ENCODE measurements at places on chromosomes 3 and 15.
A peak's percentile ranks its signal among the peaks of the same experiment; 100 is the strongest.

DNA sequence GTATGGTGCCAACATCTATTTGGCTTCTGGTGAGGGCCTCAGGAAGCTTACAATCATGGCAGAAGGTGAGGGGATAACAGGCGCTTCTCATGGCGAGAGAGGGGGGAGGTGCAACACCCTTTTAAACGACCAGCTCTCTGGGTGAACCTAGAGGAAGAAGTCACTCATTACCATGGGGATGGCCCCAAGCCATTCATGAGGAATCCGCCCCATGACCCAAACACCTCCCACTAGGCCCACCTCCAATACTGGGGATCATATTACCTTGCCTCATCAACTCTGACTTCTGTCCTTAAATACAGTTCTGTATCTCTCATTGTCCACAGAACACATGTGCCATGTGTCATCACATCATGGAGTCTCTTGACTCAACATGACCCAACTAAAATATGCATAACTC is 37.5 kb upstream of the CLRN1 start:
- no peak for DNase-seq

- DNase-seq = no peak
Observed at GRCh38 chr3:51276046-51276445, 109.0 kb upstream of the MANF start.

DNA sequence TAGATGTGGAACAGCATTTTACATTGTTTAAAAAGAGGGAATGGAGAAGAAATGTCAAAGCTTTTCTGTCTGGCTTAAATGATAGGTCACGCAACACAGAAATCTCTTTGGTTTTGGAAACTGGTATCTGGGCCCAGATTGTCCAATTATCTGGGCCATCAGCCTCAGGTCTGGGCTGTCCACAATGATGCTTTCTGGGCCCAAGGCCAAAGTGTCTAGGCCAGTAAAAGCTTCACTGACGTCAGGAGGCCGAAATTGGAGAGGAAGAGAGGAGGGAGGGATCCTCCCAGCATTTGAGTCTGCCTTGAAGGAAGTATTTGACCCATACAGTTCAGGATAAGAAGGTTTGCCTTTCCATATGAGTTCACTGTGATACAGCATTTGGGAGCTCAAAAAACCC is 60.7 kb upstream of the ALDH1A3 start:
- DNase-seq = no peak

- no peak for DNase-seq
Observed at GRCh38 chr3:52149726-52150125, 4.5 kb downstream of the POC1A start.

GRCh38 chr3:177481329-177481728 is 284.0 kb upstream of the TBL1XR1 start:
- DNase-seq = no peak

GRCh38 chr15:27412415-27412814 is 441.4 kb downstream of the GABRG3 start:
- no peak for DNase-seq

DNA sequence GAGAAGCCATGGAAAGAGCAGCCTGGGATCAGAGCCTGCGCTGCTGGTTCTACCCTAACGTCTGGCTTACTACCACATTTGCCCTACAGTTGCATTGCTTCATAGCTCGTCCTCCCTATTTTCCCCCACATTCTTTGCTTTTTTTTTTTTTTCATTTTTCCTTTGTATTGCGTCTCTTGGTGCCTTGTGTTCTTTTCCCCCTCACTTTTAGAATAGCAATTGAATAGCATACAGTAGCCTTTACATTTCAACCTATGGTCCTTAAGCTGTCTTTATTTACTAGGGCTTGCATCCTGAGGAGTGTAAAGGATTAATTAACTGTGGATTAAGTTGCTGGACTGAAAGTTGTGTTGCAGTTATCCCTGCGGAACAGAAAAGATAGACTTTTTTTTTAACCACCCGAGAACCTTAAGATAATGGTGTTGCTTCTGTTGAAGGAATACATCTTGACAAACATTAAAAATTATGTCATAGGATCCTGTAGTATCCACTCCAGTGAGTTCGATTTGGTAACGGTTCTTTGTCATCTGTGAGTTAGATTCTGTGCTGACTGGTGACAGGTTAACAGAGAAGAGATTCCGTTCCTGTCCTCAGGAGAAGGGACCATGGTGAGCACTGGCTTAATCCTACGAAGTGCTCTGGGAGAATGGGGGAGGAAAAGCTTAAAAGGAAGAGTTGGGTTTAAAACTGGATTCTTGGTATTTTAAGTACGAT is 417.4 kb upstream of the NAALADL2 start:
- DNase-seq = peak; percentile 73

- peak; percentile 65 for DNase-seq
Observed at GRCh38 chr3:170961616-170962400, 53.4 kb upstream of the EIF5A2 start.

- no peak for DNase-seq
Observed at GRCh38 chr15:69509131-69509530, 56.5 kb downstream of the RPLP1 start.

DNA sequence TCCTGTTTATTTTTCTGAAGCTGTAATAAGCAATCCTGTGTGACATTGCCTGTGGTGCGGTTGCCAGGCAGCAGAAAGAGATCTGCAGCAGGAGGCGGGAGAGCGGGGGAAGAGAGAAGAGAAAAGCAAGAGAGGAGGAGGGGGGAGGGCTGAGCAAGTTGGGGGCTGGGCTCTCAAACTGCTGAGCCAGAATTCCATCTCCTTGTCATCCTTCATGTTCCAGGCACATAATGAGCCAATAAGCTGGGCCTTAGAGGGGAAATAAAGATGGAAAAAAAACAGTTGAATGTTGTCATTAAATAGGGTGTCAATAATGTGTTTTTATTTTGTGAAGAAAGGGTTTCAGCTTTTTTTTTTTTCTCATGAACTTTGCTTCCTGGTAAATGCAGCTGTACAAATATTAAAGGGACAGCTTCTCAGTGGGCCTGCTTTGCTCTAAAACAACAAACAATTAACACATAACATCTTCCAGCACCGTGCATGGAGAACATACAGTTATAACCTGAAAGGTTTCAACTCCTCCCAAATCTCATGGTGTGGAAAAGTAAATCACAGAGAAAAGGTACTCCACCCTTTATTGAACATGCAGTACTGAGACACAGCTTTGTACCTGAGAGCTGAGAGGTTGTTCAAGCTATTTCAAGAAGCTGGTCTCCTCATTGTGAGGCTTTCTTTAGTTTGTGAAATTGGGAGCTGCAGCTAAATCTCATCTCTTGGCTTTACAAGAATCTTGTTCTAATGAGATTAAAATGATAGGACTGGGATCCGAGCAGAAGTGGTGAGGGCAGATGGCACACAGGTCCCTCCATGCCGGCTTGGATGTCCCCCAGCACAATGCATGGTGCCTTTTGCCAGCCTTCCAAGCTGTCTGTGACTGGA is 451.1 kb upstream of the KCNMB2 start:
- peak; percentile 98 for DNase-seq

GRCh38 chr3:126287536-126288241 is 69.5 kb downstream of the KLF15 start:
- peak; percentile 60 for DNase-seq

GRCh38 chr3:194687638-194688199 is 2.0 kb downstream of the FAM43A start:
- DNase-seq = peak; percentile 85

DNA sequence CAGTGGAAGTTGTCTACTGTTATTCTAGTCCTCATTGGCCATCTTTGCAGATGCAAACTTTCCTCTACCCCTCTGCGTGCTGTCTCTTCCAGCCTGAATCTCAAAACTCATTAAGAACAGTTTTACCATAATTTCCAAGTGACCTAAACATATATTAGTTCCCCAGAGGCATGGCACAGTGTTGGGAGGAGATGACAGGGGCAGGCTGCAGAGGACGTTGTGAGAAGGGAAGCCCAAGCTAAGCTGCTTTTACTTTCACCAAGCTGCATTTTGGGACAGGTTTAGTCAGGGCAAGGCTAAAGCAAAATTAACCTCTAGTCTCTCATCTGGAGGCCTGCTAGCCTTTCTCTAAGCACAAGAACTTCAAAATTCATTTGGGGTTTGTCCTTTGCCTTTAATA is 318.6 kb upstream of the SATB1 start:
- DNase-seq = no peak

DNA sequence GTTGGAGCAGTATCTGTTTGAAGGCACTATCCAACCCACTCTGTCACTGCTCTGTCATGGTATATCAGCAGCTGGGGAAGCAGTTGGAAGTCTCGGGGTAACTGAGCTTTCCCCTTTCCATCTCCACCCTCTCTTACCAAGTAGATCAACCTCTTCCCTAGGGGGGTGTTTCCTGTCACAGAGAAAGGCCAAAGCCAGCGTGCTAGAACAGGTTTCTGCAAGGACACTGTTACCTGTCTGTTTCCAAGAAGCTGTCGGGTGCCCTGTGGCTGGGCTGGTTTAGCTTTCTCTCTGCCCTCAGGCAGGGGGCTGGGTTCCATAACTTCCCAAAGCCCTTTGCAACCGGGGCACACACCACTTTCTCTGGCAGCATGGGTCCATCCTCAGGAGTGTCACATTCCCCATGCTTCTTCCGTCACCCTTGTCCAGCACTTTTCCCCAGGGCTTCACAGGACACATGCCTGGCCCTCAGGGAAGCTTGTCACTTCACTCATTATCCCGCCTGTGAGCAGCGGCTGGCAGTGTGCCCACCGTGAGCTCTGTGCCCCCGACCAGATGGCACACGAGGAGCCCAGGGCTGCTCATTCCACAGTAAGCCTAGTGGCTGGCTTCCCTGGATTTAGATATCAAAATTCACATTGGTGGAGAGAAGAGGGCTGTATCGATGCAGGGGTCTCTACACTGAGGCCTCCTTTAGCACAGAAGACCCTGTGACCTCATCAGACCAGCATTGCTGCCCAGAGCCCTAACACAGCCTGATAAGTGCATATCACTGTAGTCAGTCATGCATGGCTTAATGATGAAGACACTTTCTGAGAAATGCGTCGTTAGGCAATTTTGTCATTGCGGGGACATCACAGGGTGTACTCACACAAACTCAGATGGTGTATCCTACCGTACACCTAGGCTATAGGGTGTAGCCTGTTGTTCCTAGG is 205.8 kb downstream of the SLCO3A1 start:
- DNase-seq = no peak

DNA sequence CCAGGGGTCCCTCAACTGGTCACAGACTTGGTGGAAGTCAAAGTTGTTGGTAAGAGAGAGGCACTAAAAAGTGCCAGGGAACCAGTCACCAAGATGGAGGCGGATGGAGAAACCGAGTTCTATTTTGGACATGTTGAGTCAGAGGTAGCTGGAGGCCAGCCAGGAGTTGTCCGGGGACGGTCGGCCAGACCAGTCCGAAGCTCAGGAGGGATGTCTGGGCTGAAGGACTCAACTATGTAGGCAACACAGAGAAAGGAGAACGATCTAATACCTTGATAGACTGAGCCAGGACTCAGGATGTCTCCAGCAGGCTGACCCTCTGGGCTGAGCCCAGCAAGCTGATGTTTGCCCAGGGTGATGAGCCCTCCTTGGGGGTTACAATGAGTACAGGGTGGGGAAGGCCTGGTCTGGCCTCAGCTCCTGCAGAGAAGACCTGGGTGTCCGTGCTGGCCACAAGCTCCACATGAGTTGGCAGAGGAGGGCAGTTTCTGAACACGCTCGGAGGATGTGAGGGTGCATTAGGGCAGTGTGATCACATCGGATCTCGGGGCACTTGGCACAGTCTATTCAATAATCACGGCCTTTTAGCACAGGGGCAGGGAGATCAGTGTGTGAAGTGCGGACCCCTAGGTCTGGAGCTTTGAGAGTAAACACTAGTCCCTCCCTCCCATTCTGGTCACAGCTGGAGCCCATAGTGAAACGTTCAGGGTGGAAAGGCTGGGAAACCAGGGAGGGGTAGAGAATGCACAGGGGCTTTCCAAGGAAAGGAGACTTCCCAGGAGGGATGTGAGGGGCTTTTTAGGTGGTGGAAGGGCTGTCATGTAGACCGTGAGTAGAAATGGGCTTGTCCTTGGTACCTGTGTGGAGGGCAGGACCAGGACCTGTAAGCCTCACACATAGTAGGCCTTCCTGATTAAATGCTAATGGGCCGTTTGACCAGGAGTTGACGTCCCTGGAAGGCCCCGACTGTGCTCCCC is 111.9 kb downstream of the ETFA start:
- DNase-seq = no peak

GRCh38 chr15:83380059-83380458 is 67.1 kb upstream of the SH3GL3 start:
- DNase-seq = no peak

GRCh38 chr15:100108346-100108745 is 233.4 kb downstream of the ADAMTS17 start:
- DNase-seq = no peak

DNA sequence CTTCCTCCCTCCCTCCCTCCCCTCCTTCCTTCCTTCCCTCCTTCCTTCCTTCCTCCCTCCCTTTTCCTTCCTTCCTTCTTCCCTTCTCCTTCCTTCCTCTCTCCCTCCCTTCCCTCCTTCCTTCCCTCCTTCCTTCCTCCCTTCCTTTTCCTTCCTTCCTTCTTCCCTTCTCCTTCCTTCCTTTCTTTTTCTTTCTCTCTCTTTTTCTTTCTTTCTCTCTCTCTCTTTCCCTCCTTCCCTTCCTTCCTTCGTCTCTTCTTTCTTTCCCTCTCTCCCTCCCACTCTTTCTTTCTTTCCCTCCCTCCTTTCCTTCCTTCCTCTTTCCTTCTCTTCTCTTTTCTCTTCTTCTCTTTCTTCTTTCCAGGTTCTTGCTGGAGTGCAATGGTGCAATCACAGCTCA is 1.9 kb upstream of the ZNF662 start:
- no peak for DNase-seq

GRCh38 chr3:133742351-133743091 is 3.7 kb upstream of the TF start:
- no peak for DNase-seq

- DNase-seq = no peak
Observed at GRCh38 chr3:9331171-9331570, 31.7 kb upstream of the THUMPD3 start.

GRCh38 chr3:38138349-38139190 is at the start of gene MYD88:
Gene MYD88, plus strand, starts transcription at chr3:38138661. Its CDS starts 40 bp downstream, at chr3:38138701.
- peak; percentile 32 for DNase-seq

DNA sequence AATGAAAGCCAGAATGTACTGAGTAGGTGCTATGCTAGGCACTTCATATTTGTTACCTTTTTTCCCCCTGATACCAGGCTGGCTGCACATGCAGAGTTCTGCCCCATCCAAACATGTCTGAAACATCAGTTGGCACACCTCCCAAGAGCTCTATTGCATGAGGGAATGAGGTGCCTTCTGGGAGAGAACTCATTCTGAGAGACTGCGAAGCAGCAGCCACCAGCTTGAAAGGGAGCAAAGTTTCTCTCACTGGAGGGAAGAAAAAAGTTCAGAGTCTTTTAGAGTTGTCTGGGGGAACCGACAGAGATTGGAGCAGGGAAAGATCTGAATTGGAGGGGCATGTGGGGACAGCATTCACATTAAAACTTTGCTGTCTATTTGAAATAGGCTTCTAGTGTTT is 84.1 kb downstream of the AGBL1 start:
- DNase-seq = no peak

GRCh38 chr15:67197364-67197695 is 57.1 kb downstream of the AAGAB start:
- DNase-seq = no peak
